ENCODE measurements at places on chromosomes 4 and X. TPM values are rescaled to one million over a fixed set of nuclear protein-coding genes. Genes with fewer than 3 reads are reported as not detected.

The MMAA gene
- total RNA-seq, result 17.6 TPM

The FHIP1A gene
- 0.22 TPM for total RNA-seq

The BRS3 gene
- total RNA-seq, result not detected

The PABPC1L2B gene
- not detected for total RNA-seq

The C4orf50 gene
- total RNA-seq, result 0.95 TPM

The SSX2B gene
- not detected for total RNA-seq

The RNF212 gene
- 2.3 TPM for total RNA-seq

The MUC7 gene
- total RNA-seq, result not detected

The CXCL5 gene
- total RNA-seq, result not detected

The MAGEB10 gene
- total RNA-seq, result not detected

The CCDC110 gene
- 1.2 TPM for total RNA-seq

The SSX2 gene
- total RNA-seq, result not detected

The AKAP14 gene
- total RNA-seq, result not detected

The PLA2G12A gene
- total RNA-seq, result 19.5 TPM

The CYSLTR1 gene
- total RNA-seq, result 2.9 TPM

The SPANXA2 gene
- total RNA-seq, result not detected

The CFAP47 gene
- total RNA-seq, result not detected

The MCF2 gene
- total RNA-seq, result 0.37 TPM

Measured in activated T-cell treated with anti-CD3 and anti-CD28 coated beads, Interleukin-2, amount 50 U/mL, for 72 hours (primary cell).